MCF 10A (cell line): ENCODE measurements at places on chromosomes 13 and 19. TPM values are rescaled to one million over a fixed set of nuclear protein-coding genes. Genes with fewer than 3 reads are reported as not detected.
A peak's percentile ranks its signal among the peaks of the same experiment; 100 is the strongest.

- no peak for DNase-seq
These were observed 1730.9 kb downstream of the PCDH9 start for GRCh38 chr13:65499256-65499655.

DNA sequence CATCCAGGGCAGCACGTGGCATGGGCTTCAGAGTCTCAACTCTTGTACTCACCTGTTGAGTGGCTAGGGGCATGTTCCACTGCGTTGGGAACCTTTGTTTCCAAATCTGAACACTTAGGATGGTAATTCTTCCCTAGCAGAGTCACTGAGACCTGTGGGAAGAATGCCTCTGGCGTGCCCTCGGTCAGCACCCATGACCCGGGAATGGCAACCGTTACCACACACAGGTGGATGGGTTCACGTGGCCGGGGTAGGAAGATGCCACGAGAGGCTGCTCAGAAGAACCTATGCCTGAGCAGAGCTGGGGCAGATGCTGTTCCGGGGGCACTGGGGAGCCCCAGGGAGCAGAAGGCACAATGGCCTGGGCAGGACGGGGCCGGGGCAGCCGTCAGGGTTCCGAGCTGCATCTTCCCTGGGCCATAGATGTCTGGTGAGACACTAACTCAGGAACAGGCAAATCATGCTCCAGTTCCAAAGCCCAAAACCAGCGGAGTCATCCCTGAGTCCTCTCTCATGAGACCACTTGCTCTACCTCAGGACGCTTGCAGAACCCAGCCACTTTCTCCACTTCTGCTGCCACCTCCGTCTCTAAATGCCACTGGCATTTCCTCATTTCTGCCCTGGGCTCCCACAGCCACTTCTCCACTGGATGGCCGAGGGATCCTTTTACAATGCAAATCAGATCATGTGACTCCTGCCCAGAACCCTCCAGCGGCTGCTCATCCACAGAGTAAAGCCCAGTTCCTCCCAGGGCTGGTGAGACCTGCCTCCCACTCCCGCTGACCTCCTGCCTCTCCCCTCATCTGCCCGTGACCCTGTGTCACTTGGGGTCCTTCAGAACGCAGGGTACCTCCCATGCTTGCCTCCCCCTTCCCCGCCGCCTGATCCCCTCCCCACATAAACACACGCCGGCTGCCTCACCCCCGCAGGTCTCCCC is 36.7 kb downstream of the FAM124A start:
- DNase-seq: no peak

- no peak for DNase-seq
These were observed 88.4 kb downstream of the IRS2 start for GRCh38 chr13:109697936-109698335.

GRCh38 chr19:35546532-35546931 is 1.1 kb downstream of the TMEM147 start:
- DNase-seq: no peak

DNA sequence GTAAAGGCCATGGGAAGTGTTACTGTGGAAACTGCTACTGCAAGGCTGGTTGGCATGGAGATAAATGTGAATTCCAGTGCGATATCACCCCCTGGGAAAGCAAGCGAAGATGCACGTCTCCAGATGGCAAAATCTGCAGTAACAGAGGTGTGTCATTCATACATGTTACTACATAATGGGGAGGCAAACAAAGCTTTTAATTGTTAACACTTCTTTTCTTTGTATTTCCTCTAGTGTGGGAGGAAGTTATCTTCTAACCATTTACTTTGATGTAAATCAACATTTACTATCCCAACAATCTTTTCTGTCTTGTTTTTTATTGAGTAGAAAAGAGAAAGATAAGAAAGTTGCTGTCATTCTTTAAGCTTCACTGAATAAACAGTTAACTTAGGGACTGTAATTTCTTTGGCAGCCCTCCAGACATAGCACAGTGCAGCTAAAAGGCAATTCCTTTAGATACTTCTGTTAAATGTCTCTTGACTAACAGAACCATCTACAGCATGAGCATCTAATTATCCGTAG is 126.9 kb downstream of the ITGBL1 start:
- DNase-seq: peak; percentile 25

DNA sequence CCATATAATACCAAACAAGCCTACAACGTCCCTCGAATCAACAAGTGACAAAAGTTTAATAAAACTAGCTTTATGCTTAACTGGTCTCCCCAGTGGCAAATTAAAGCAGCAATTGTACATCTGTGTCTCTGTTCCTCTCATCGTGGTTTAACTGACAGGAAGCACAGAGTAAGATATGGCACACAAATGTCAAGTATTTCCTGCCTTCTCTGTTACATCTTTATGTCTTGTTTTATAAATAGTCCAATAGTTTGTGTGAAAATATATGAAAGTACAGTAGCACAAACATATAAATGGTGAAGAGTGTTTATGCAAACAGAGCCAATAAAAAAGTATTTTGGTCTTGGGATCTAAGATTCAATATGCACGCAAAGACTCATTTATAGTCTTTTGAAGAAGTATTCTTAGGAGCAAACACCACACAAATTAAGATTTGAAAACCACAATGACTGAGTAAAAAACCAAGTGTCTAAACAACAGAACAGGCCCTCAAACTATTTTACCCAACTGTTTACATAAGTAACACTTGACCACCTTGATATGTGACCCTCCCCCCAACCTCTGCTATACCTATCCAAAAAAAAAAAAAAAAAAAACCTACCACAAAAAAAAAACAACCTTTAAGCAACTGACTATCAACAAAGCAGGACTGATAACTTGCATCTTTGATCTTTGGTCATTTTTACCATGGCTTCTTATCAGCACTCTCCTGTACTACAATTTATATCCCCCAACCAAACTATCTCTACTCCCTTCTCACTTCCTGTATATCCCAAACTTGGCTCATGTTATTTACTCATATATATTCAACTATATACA is 14.0 kb downstream of the ELF1 start:
- no peak for DNase-seq

DNA sequence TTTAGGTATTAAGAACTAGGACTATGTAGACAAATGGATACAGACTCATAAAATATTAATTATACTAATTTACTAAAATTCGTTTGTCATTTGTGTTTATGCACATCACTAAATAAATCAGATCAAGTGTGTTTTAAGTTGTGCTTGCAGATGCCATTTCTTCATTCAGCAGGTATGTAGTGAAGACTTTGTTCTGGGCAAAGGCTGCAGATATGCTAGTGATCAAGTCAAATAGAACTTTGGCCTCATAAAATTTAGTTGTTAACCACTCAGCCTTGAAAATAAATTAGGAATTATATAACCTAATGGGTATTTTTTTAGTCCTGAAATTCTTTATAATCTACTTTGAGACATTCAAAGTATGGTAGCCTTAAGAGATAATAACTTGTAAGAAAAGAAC is 80.4 kb upstream of the TRPC4 start:
- no peak for DNase-seq

KLF1 gene
- not detected in 2 replicates for total RNA-seq

RGL3 gene
- total RNA-seq: not detected in 2 replicates
